ENCODE measurements at places on chromosomes 6 and 20.

GRCh38 chr6:123418071-123418470 is 218.7 kb downstream of the TRDN start:
- DNase-seq = no peak

DNA sequence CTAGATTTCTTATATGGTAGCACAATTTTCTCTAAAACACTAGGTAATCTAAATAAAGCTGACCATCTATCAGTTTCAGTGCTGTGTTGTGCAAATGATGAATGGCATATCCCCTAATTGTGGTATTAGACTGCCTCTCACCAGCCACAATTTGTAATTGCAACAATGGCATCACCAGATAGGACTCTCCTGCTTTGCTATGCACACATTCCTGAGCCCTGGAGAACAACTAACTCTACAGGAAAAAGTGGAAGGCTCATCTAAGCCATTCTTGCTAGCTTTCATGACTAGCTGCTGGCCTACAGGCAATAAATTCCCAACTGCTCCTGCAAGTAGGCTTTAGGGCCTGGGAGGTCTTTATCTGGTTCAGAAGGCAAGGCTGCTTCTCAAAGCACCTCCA is 974.1 kb downstream of the EYS start:
- DNase-seq = no peak

- DNase-seq = no peak
These were observed 252.0 kb downstream of the TBX18 start for GRCh38 chr6:84512391-84512790.

GRCh38 chr6:168286116-168286515 is 33.5 kb downstream of the DACT2 start:
- no peak for DNase-seq

GRCh38 chr6:44404022-44404714 is 16.7 kb downstream of the CDC5L start:
- DNase-seq = no peak

DNA sequence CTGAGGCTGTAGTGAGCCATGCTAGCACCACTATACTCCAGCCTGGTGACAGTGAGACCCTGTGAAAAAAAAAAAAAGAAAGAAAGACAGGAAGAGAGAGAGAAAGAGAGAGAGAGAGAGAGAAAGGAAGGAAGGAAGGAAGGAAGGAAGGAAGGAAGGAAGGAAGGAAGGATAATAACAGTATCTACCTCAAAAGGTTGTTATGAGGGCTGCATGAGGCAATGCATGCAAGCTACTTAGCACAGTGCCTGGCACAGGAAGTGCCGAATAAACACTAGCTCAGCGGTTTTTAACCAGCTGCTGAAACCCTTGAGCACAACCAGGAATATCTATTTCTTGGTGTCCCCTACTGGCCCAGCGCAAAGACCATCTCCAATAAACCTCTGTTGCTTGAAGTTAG is 62.3 kb upstream of the TBC1D7 start:
- no peak for DNase-seq

DNA sequence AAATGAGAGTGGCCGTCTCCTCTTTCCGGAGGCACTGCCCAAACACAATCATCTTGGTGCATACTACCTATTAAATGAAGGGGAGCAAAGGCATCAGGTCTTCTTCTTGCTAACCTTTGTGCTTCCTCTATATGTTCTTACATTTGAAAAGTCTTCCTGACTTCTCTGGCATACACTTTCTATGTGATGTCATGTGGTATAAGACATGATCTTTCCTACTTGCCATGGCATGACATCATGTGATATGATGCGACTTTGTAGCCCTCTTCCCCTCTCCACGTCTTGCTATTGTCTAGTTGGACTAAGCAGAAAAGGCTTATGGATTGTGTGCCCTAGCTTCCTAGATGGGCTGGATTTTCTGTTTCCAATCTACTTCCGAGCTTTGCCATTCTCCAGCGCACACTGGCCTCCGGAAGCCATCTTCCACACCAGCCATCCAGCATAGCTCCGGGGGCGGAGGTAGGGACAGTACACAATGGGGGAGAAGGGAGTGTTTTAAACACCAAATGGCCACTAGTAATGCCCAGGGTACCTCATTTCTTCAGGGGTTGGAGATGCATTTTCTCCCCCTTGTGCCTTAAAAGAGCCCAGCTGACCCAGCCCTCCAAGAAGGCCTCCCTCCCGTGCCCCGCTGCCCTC is 8.8 kb upstream of the NEDD9 start:
- DNase-seq = no peak

DNA sequence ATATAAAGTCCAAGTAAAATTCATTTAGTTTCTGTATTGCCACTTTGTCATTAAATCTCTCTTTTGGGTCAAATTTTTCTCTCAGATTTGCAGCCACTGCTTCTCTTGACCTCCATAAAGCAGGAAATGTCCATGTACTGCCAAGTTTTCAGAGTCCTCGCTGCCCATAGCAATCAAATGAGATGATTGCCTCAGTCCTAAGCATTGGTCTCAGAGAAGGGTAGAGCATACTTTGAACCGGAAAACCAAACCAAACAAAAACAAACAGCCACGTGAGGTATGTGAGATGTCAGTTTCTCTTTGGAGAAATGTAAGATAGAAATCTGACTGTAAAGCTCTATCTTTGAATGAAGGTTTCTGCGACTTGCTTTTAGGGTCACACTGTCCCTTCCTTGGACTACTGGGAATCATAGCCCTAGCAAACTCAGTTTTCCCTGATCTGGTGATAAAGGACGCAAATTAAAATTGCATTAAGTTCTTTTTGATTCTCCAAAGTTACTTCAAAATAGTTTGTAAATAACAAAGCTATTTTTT is 505.4 kb upstream of the CITED2 start:
- DNase-seq = no peak

GRCh38 chr20:41135187-41135887 is 2.0 kb upstream of the PLCG1 start:
- peak; percentile 27 for DNase-seq

- no peak for DNase-seq
These were observed 6.8 kb upstream of the EPB41L1 start for GRCh38 chr20:36147690-36148089.
